ENCODE measurements at places on chromosomes 12 and 14.
A peak's percentile ranks its signal among the peaks of the same experiment; 100 is the strongest.

GRCh38 chr12:110533607-110534006 lies 31.5 kb downstream of the RAD9B start:
- DNase-seq = no peak

- DNase-seq = peak; percentile 77
Observed at GRCh38 chr12:56151672-56152131, 685 bp upstream of the MYL6B start.

DNA sequence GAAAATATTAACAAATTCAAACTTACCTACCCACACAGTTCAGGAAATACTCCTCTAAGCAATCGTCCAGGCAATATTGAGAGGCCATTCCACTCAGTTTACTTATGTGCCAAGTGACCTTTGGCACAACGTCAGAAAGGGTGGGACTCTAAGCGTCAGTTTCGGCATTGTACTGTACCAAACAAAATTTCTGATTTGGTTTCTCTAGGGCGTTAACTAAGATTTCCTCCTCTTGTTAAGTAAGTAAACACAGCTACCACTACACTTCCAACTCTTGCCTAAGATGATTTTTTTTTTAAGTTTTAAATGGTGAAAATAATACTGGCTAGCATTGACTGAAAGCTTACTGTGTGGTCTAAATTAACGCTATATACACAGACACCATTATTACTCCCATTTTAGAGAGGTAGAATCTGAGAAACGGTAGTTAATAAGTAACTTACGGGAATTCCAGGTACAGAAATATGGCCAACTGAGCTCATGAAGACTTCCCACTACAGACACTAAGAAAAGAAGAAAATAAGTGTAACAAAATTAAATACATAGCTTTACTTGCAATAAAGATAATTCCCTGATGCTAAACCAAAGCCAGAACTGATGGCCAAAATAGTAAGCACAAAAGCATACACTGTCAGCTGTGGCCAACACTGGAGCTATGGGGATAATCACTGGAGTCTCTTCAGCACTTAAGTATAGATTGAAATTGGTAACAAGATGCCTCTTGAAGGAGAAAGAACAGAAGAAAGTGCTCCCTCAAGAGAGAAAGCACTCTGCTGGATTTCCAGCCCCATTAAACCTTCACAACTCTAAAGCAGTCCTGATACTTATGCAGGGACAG lies 76.1 kb downstream of the EPS8 start:
- DNase-seq = no peak

DNA sequence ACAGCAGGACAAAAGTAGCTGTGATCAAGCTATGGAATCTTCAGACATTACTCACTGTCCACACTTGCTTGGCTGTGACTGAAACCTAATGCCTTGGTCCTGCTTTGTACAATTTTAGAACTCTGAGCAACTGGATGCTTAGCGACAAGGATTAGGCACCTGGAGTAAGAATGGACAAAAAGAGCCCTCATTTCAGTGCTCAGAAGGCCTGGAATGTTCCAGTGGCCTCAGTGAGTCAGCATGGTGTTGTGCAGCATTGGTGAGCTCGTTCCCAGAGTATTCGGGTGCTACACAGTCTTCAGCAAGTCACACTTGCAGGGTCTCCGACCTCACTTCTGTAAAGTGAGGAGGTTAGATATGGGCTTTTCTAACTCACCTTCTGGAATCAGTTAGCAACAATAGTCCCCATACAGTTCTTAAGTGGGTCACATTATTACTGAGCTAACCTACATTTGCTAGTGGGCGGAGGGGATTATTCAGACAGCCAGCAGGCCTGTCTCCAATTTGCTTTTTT lies 108.0 kb upstream of the MDM1 start:
- DNase-seq = no peak

DNA sequence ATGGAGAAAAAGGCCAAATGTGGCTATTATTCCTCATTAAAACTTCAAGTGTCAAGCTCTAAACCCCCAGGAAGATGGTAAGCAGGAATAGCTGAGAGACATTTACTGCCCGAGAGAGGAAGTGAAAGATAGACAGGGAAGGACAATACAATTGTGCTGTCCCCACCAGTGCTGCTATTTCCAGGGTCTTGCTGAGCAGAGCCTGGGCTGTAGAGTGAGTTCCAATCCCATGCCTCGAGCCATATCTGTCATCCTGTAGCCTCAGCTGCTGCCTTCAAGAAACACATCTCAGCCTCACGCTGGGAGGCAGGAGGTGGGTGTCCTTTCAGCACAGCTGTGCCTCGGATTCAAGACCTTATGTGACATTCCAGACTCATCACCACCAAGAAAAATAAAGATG lies 114.0 kb downstream of the RPAP3 start:
- no peak for DNase-seq

DNA sequence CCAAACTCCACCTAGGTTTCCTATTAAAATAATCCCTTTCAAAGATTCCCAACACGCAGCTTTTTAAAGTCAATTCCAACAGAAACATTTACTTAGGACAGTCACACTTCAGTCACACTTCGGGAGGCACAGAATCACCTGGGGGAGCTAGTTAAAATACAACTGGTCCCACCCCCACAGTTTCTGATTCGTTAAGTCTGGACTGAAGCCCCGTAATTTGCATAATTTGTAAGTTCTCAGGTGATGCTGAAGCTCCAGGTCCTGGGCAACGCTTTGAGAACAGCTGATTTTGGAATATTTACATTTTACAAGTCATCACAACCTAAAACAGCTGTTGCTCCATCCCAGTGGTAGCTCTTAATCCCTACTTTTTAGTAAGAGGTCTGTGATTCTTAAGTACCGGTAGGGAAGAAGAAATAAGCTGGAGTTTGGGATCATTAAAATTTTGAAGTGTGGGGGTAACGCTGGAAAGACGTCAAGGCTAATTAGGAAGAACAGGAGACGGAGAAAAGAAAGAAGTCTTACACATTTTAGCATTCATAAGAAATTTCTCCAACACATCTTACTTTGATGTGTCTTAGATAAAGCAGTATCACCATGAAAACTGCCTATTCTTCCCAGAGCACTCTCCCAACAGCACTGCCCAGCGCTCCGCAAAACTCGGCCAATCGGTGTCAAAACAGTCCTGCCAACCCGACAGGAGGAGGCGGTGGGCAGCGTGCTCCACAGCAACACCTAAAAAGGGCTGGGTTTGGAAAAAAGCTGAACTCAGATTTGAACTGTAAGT lies 1.1 kb downstream of the IPO8 start:
- DNase-seq = peak; percentile 61

DNA sequence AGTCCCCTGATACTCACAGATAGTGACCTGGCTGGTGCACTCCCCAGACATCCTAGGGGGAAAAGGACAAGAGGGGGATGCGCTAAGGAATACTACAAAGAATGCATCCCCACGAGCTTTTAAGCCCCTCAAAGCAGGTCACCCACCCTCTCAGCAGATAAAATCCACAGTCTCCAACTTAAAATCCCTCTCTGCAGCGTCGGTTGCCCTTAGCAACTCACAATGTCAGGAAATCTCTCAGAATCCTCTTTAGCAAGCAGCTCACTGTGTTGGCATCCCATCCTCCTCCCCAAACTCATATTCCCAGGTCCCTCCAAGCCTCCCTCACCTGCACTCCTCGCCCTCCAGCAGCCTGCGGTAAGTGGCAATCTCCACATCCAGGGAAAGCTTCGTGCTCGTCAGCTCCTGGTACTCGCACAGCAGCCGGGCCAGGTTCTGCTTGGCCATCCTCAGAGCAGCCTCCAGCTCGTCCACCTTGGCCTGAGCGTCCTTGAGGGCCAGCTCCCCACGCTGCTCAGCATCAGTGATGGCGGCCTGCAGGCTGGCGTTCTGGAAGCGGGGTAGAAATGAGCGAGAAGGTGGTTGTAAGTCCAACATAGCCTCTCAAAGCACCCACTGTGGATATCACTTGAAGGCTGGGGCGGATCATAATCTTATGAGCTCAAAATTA lies 5.5 kb upstream of the KRT79 start:
- no peak for DNase-seq

DNA sequence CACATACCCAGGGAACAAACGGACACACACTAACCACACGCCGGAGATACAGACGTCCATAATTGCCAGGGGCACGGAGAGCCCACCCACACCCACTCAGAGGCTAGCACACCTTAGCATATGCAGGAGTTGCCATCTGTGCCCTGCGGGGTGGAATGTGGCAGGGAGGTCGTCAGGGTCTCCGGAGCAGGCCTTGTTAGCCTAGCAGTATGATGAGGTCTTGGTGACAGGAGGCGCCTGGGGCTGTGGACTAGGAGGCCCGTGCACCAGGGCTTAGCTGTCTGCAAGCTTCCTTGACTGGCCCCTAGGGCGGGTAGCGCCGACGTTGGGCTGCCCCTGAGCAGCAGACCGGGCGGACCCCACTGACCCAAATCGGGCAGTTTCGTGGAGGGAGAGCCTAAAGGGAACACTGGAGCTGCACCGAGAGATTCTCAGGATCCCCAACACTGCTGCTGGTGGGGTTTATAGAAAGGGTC lies 10.0 kb downstream of the STAC3 start:
- no peak for DNase-seq
